GOT3 (cell line): ENCODE measurements at places on chromosomes 6 and 20.

- no peak for DNase-seq
These were observed 22.1 kb downstream of the BACH2 start for GRCh38 chr6:90274451-90275030.

DNA sequence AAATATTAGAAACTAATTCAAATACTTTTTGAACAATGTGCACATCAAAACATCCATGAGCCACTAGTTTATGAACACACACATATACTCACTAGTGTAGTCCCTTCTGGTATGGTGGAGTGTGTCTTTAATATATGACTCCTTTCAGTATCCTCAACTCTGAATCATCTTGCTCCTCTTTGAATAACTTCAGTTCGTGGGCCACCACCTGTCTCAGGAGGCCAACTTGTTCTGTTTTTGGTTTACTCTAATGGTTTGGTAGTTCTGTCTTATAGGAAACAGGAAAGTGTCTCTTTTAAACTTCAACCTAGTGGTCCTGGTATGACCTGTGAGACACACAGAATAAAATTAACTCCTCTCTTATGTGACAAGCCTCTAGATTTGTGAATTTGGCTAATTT is 55.6 kb downstream of the ZNF292 start:
- DNase-seq: no peak

GRCh38 chr6:47631269-47631772 is 67.1 kb upstream of the ADGRF4 start:
- no peak for DNase-seq

- DNase-seq: no peak
These were observed 14.1 kb upstream of the BEND3 start for GRCh38 chr6:107129370-107129925.

- no peak for DNase-seq
These were observed 231.0 kb downstream of the MEI4 start for GRCh38 chr6:77883851-77884250.

DNA sequence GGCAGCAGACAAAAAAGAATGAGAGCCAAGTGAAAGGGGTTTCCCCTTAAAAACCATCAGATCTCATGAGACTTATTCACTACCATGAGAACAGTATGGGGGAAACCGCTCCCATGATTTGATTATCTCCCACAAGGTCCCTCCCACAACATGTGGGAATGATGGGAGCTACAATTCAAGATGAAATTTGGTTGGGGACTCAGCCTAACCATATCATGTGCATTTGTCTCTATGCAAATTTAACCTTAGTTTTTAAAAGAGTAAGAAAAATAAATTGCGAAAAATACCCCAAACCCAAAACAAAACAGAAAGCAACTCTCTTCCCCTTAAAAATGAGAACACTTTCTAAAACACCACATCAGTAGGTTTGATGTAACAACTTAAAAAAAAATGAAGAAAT is 22.6 kb upstream of the GPR6 start:
- no peak for DNase-seq

DNA sequence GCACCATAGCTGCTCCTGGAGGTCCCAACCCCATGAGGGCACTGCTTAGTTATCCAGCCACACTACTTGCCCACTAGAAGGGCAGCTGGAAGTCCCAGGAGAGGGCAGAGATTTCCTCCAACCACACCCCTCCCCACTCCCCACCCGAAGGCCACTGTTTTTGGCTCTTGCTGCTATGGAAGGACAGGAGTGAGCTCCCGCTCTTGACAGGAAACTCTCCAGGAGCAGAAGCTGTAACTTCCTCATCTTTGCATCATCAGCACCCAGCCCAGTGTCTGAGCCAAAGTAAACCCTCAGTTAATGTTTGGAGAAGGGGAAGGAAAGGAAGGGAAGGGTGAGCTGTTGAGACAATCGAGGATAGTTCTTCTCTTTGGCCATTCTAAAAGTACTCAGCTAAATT is 120.7 kb downstream of the MTFR2 start:
- DNase-seq: no peak

GRCh38 chr20:11529047-11529446 is 388.6 kb upstream of the BTBD3 start:
- no peak for DNase-seq

DNA sequence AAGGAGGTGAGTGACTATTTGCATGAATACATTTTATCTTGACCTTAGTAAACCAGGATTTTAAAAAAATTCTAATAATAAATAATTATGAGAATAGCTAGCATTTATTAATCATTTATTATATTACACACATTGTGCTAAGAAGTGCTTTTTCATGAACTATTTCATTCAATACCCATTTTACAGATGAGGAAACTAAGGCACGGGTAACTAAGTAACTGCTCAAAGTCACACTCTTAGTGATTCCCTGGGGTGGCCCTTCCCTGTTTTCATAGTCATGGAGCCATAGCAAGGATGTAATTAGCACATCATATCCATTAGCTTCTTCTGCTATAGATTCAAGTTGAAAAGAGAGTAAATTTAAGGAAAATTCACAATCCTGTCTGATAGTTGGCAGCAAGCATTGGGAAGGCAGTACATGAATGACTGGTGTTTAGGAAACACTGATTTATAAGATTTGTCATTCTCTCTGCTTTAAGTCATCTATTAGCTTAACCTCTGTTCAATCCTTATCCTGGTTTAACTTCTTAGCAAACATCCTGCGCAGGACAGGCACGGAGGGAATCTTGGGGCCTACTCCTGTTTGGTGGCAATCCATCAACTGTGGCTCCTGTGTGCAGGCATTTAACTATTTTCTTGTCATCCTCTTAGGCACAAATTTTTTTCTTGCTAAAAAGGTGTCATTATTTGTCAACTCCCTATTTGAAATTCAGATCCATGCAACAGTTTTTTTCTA is 68.3 kb downstream of the RIN2 start:
- DNase-seq: no peak

DNA sequence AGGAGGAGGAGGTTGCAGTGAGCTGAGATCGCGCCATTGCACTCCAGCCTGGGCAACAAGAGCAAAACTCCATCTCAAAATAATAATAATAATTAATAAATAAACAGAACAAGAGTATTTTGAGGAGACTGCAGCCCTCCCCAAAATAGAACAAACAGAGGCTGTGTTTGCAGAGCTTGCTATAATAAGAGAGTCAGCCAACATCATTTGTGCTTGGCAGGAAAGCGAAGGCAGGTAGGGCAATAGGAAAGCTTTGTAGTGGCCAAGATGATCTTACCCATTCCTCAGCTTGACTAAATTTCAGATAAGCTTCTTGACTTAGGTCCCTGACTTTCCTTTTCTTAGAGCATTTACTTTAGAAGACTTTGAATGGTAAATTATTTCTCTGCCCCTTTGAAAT is 6.7 kb downstream of the C6orf141 start:
- DNase-seq: no peak

DNA sequence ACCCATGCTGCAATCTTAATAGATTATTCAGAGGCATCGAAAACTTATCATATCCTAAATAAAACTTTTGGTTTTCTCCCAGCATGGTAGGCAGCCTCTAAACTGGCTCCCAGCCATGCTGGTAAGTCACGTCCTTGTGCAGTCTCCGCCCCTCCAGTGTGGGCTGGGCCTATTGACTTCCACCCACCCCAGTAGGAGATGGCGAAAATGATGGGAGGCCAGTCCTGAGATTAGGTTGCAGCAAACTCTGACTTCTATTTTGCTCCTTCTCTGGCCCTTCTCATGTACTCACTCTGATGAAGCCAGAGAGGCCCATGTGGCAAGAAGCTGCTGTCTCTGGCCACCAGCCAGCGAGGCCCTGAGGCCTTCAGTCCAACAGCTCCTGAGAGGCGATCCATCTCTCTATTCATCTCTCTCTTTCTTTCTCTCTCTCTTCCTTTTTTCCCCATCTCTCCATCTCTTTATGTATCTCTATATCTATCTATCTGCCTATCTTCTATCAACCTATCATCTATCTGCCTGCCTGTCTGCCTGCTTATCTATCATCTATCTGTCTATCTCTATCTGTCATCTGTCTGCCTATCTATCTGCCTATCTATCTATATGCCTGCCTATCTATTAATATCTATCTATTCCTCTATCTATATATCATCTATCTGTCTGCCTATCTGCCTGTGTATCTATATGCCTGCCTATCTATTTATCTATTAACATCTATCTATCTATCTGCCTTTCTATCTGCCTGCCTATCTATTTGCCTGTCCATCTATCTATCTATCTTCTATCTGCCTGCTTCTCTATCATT is 52.7 kb upstream of the STX16 start:
- DNase-seq: no peak

DNA sequence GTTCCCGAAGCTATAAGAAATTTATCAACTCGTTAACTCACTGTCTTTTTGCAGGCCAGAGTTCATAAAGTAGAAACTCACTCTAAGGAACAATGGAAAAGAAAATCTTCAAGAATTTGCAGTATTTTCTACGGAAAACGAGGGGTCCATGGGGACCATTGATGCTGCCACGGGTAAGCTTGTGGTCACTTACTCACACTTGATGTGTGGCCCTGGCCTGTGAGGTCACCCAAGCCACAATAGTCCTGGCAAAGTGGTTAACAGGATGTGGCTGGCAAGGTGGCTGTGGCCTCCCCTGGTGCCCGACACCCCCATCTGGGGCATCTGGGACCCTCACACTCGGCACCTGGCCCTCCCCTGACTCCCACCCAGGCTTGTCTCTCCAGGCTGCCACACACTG is 123.4 kb downstream of the C6orf118 start:
- DNase-seq: no peak

DNA sequence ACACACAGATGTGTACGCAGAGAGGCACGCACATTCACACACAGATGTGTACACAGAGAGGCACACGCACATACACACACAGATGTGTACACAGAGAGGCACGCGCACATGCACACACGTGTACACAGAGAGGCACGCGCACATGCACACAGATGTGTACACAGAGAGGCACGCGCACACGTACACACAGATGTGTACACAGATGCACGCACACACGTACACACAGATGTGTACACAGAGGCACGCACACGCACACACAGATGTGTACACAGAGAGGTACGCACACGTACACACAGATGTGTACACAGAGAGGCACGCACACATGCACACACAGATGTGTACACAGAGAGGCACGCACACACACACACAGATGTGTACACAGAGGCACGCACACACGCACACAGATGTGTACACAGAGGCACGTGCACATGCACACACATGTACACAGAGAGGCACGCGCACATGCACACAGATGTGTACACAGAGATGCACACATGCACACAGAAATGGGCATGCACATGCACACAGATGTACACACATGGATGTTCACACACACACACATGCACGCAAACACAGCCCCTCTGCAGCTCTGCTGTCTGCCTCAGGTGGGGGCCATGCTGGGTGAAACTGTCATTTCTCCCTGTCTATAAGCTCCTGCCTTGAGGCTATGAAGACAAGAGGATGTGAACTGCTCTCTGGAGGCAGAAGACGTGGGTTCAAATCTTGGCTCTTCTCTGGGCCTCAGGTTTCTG is 14.3 kb upstream of the MYT1 start:
- no peak for DNase-seq

DNA sequence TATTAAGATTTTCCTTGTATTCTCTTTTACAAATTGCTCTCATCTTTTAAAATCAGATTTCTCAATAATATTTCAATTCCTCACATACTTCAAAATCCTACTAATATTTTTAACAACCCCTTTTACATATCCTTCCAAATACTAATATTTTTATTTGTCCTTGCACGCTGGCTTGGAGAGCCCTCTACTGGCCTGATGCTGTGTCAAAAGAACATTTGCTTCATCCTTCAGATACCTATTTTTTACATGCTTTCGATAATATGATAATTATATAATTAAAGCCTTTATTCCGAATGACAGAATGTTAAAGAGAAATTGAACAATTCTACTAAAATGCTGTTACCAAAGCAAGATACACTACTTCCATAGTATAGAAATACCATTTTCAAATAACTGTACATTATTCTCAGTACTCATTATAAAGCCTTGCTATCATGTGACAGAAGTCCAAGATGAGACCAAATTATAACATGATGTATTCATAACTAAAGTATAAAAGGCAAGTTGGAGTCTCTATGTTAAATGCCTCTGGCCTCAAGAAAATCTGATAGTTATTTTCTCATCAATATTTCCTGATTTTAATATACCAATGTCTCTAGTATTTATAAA is 39.0 kb upstream of the PLN start:
- no peak for DNase-seq

DNA sequence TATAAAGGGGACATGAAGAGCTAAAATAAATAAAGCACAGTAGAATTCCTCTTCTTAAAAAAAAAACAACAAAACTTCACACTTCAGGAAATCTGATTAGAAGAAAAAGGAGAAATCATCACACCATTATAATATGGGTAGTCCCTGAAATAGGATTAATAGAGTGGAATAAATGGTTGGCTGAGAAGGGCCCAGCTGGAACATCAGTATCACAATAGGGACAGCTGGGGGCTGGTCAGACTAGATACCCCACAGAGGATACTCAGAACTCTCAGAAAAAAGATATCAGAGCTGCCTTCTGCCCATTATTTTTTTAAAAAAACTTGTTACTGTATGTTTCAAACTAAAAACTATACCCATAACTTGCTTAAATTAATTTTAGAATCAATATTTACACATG is 75.2 kb downstream of the DST start:
- no peak for DNase-seq

DNA sequence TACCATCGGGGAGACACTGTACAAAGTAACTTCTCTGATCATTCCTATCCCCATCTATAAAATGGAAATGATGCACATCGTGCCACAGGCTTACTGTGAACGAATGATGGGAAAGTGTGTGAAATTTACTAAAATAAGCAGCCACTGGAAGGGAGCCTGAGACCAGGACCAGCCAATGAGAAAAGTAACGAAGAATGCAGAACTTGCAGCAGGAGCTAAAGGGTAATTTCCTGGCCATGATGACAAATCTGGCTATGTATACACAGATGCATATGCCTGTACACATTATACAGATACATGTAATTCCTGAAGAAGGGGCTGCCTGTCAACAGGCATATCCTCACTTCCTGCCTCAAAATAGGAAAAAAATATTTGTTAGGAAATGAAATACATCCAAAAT is 47.4 kb downstream of the GMDS start:
- DNase-seq: no peak
